AG04449 (cell line): ENCODE measurements at places on chromosomes 11 and 22.

GRCh38 chr11:10561043-10561818 is 7.2 kb downstream of the LYVE1 start:
- no peak for DNase-seq

DNA sequence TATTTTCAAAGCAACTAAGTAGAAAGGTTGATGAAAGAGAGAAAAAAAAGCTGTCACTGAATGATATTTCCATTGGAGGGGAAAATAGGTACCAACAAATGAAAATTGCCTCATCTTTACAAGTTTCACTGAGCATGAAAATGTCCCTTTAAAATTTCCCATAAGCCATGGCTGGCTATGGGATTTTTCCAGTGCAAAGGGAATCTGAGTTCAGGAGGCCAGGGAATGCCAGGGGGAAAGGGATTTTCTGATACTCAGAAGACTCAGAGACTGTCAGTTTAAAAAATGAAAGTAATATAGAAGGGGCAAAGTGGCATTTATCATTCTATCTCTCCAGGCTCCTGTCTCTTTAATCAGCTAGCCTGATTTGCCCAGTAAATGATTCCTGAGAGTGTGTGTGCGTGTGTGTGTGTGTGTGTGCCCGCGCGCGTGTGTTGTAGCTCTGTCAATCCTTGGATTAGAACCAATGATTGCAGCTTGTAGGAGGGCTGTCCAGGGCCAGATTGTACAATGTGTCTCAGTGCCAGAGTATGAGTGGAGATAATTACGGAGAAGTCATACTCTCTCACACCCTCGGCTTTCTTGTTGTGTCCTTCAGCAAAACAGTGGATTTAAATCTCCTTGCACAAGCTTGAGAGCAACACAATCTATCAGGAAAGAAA is at the start of gene NTM:
Gene NTM (plus strand): TSS at position 526 of the 662 bp plus-strand sequence.
- DNase-seq: no peak

DNA sequence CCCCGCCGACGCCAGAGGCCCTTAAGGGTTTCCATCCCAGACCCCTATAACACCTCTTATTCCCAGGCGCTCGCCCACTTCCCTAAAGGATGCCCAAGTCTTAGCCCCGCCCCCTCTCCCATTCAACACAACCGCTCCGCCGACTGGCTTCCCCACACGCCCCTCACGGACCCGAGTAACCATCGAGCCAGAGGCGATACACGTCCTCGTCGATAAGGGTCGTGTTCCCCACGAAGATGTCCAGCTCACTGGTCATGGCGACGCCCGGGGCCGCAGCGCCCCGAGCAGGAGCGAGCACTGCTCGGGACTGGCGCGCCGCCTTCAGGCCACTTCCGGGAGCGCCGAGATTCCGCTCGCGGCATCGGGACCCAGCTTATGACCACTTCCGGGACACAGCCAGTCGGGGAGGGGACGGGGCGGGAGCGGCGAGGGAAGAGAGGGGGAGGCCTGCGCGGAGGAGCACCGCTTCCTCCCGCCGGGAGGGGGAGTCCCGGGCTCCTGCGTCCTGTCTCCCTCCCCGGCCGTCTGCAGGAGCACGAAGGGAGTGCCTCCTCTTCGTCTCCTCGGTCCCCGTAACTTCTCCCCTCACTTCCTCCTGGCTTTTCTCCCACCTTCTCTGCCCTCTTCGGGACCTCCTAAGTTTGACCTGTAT is at the start of gene FIBP:
Gene FIBP (minus strand): TSS at position 309 of the 652 bp plus-strand sequence. CDS start 53 bp downstream, at position 256.
- peak; percentile 75 for DNase-seq

GRCh38 chr22:31492151-31492550 is 2.5 kb upstream of the EIF4ENIF1 start:
- no peak for DNase-seq

DNA sequence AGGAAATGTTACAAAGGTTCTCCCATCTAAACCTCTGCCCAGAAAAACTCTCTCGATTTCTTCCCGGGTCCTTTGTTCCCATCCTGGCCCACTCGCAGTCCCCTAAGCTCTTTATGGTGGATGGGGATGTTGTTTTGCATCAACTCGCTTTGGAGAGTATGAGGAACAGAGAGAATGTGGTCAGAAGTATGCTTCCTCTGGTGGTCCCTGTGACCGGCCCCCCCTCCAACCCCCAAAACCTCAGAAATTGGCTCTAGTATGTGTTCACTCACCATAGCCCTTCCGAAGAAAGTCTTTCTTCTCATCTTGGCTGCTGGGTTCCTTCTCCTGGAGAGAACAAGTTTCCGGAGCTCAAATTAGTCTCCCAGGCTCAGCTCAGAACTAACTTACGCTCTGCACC is 54.4 kb downstream of the GRAMD1B start:
- DNase-seq: no peak

- no peak for DNase-seq
Observed at GRCh38 chr11:105942921-105943320, 79.1 kb downstream of the MSANTD4 start.

DNA sequence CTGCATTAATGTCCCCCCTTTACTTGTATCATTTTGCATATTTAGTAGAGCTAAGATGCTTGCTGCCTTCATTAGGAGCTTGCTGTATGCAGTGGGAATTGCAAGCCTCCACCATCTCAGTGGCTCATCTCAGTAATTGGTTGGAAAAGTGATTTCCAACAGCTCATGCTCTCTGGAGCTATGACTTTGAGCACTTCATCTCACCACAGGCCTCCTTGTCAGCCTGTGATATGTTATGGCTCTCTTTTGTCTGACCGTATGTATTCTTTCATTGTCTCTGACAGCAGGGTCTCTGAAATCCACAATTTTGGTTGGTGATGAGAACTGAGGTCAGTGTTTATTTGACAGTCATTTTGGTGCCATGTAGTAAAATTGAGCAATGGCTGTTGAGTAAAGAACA is 345.1 kb downstream of the FAT3 start:
- no peak for DNase-seq

GRCh38 chr11:64655941-64656601 is 65.1 kb downstream of the SLC22A12 start:
- no peak for DNase-seq

DNA sequence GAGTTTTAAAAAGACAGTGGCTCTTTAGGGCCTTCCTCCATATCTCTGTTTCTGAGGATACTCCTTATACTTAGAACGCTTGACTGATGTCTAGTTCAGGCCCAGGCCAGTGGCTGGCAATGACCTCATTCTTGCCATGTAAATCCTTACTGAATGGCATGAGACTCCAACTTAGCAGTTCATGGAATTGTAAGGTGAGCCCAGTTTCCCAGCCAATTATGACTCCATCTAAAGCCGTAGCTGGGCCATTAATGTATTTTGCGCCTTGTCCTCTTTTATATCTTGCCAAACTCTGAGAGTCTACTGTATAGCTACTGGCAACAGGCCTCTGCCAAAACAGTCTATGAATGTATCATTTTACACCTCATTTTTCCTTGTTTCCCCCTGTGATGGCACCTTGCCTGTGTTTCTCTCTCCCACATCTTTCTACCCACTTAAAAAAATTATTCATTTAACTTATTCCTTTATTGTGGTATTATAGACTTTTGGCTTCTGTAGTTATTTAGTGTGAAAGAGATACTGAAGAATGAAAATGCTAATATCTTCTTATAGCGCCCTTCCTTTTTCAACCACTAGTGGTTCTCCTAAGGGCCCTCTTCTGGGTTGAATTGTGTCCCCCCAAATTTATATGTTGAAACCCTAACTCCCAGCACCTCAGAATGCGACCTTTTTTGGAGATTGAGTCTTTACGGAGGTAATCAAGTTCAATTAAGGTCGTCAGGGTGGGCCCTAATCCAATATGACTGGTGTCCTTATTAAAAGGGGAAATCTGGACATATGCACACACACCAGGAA is 67.4 kb downstream of the ZNRF3 start:
- DNase-seq: no peak

DNA sequence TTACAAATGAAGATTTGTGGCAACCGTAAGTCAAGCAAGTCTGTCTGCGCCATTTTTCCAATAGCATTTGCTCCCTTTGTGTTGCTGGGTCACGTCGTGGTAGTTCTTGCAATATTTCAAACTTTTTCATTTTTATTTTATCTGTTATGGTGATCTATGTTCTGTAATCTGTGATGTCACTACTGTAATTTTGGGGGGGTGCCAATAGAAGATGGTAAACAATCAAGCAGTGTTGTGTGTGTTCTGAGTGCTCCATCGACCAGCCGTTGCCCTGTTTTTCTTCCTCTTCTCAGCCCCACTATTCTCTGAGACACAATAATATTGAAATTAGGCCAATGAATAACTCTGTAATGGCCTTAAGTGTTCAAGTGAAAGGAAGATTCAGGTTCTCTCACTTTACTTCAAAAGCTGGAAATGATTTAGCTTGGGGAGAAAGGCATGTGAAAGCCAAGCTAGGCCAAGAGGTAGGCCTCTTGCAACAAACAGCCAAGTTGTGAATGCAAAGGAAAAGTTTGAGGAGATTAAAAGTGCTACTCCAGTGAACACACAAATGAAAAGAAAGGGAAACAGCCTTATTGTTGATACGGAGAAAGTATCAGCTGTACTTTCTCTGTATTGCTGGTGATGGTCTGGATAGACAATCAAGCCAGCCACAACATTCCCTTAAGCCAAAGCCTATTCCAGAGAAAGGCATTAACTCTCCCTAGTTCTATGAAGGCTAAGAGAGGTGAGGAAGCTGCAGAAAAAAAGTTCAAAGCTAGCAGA is 7.5 kb downstream of the ZC3H12C start:
- no peak for DNase-seq
